ENCODE measurements at places on chromosomes 13 and 19.

DNA sequence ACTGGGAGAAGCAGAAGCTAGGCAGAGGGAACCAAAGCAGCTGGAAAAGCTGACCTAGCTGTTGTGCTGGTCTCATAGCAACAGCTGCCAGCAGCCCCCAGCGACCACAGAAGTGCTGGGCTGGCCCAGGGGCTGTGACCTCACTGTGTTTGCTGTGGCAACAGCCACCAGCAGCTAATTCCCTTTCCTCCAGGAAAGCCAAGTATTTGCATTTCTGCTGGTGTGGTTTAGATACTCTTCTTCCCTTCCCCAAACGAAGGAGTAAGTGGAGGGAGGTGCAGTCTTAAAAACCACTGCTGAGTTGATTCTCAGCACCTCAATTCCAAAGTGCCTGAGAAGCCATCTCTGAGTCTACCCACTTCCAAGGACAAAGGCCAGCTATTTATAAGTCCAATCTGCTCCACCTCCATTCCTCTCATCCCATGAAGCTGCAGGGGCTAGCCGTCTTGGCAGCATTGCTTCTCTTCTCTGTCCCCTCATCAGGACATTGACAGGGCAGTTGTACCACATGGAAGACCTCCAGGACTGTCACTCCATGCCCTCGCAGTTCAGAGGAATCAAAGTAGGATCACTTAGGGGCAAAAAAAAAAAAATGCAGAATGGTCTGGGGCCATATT, 11.5 kb upstream of the CCDC97 start:
- peak; percentile 69 for DNase-seq

DNA sequence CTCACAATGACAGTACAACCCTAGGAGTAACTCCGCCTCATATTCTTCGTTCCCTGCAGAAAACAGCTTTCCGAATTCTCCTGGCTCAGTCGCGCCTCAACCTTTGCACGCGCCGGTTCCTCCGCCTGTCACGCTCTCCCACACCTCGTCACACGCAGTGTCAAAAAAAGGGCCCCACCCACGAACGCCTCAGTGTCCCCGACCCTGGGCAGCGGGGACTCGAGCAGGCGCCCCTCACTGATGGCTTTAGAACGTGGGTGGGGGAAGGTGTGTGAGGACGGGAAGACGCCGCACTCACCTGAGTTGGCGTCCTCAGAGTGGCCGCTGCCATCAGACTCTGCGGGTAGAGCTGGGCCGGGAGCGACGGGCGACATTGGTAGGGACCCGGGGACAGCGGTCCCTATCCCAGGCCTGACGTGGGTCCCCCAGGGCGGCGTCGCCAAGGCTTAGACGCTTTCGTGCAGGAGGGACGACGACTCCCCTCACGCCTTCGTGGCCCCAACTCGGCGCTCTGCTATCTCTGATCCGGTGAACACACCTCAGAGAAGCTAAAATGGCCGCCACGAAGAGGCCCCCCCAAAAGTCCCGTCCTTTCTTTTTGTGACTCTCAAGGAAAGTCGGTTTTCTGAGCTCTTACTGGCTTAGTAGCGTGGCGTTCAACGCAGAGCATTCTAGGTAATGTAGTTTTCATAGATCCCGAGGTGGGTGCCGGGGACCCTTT, at the start of gene ZNF154:
Gene ZNF154, minus strand, starts transcription at position 564 of the 721 bp plus-strand sequence. Its CDS starts 233 bp downstream, at position 331.
- peak; percentile 24 for DNase-seq

- DNase-seq, result no peak
Measured at GRCh38 chr19:7000816-7001215, 20.4 kb downstream of the MBD3L2B start.

- DNase-seq, result no peak
Measured at GRCh38 chr19:4278010-4278409, 1.1 kb upstream of the SHD start.

GRCh38 chr13:110470272-110471009, 91.1 kb downstream of the RAB20 start:
- no peak for DNase-seq

GRCh38 chr19:47776568-47776967, 1.9 kb upstream of the SELENOW start:
- DNase-seq, result no peak

- DNase-seq, result no peak
Measured at GRCh38 chr19:11164296-11164695, 8.7 kb upstream of the SPC24 start.

DNA sequence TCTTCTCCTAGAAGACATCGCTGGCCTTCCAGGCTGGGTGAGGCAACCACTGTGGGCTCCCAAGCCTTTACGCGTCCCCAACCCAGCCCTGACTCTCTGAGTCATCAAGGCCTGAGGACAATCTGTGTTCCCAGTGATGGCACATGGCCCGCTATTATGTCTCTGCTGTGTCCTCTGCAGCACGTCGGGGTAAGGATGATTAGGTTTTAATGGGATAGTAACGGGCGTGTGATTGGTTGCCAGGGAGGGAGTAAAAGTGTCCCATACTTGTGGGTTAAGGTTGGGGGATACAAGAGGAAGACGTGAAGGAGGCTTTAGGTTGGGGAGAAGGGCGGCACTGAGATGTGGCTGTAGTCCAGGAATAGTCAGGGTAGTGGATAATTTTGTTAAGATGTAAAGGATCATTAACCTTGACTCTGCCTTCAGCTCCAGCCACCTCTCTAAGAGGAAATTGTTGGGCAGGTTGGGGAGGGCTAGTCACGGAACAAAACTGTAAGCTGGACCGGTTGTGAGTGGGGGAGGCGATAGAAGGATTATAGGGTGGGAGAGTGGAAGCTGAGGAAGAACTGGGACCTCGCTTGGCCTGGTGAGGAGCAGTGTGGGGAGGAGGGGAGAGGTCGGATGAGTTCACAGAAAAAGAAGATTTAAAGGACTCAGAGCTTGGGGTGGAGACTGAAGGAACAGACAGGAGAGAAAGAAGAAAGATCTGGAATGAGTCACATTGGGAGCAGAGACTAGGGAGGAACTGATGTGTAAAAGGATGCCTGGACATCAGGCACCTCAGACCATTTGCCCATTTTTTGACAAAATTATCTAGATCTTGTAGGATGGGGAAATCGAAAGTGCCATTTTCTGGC, 27.9 kb upstream of the IGFL1 start:
- no peak for DNase-seq

- no peak for DNase-seq
Measured at GRCh38 chr13:66106246-66106645, 1123.9 kb downstream of the PCDH9 start.

GRCh38 chr19:16497042-16497441, 848 bp downstream of the C19orf44 start:
- DNase-seq, result no peak

- no peak for DNase-seq
Measured at GRCh38 chr13:99086267-99087097, 108.6 kb upstream of the DOCK9 start.

Measured in AG09319 (cell line).